D721Med (cell line): ENCODE measurements at places on chromosomes 11 and 22.

GRCh38 chr11:37995886-37996285 lies 1397.8 kb upstream of the RAG2 start:
- no peak for DNase-seq

DNA sequence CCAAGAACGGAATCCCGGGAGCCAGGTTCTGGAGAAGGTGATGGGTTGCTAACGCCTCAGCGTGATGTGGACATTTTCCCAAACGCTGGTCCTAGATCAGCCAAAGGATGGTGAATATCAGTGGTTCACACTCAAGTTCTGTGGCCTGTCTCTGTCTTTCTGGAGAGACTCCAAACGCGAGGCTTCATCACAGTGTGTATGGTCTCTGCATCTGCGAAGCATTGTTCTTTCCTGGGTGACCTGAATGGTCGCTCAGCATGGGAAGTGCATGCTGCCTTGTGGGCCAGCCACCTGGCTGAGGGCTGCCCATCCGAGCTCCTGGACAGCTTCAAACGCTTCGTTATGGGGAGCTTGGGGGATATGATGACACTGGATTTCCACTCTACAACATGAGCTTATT lies 810.0 kb downstream of the TBC1D22A start:
- DNase-seq, result no peak

DNA sequence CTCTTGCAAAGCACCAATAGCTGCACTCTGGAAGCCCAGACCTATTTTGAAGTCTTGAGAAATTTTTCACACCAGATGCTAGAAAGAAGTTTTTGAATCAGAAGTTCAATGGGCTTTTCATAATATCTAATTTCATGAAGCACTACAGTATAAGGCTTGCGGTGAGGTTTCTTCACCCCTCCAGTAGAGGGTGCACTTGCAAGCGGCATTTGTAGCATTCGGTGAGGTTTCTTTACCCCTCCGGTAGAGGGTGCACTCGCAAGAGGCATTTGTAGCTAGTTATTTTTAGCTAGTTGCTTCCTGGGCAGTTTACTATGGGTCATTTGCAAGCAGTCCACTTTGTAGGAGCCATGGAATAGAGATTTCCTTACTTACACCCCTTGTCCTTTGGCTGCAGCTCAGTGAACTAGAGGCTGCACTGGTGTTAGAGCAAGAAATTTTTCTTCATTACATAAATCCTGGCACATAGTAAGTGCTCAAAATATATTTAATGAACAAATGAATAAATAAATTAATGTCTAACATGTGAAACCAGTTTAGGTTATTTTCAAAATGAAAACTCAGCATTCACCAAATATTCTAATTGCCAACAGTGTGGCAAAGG lies 7.8 kb upstream of the NOX4 start:
- DNase-seq, result no peak

DNA sequence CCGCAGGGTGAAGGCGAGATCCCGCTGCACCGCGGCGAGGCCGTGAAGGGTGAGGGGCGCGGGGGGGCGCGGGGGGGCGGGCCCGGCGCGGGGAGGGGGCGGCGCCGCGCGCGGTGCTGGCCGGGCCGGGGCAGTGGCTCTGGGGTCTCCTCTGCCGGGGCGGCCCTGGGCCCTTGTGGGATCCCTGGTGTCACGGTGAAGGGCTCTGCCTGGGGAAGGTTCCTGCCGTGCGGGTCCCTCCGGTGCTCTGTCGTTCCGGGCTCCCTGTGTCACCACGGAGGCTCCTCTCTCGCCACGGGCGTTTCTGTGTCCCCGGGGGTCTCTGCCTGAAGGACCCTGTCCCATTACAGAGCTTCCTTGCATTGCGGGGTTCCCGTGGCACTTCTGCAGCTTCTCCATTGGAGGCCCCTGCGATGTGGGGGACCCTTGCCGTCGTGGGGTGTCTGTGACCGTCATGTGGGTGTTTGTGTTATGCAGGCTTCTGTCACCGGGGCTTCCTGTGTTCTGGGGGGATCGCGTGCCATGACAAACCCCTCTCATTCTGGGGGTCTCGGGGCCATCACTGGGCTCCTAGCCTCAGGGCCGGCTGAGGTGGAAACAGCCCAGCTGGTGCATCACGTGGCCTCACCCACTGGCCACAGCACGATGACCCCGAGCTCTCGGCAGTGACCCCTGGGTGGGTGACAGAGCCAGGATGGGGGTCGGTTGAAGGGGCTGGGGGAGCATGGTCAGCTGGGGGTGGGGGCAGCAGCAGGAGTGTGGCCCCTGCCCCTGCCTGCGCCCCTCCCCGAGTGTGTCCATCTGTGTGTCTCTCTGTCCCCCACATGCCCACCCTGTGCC lies 25.3 kb downstream of the SHANK3 start:
- DNase-seq, result no peak

- no peak for DNase-seq
Measured at GRCh38 chr11:69489031-69489745, 7.7 kb downstream of the LINC01488 start.

- no peak for DNase-seq
Measured at GRCh38 chr22:22682196-22682595, 37.8 kb downstream of the GGTLC2 start.

DNA sequence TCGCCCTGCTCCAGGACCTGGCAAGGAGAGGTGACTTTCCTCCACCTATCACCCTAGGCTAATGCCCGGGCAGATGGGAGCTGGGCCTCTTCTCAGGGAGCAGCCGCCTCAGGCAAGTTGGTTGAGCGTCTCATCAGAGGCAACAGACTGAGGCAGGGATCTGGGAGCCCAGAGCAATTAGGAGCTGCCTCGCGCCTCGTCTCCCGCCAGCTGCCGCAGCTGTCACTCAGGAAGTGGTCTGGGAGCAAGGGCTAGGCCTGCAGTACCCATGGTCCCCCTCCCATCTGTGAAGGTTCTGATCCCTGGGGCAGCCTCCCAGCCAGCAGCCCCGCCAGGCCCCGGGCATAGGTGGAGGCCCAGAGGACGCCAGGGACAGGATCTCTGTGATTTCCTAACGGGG lies 4.6 kb upstream of the CABP7 start:
- DNase-seq, result no peak

- no peak for DNase-seq
Measured at GRCh38 chr11:9774591-9775397, 110.9 kb downstream of the SWAP70 start.

- no peak for DNase-seq
Measured at GRCh38 chr11:114317787-114318137, 21.6 kb downstream of the NNMT start.

- peak; percentile 42 for DNase-seq
Measured at GRCh38 chr22:26330971-26331625, 98.0 kb upstream of the ASPHD2 start.
